ENCODE measurements at places on chromosomes 5 and 9. TPM values are rescaled to one million over a fixed set of nuclear protein-coding genes. Genes with fewer than 3 reads are reported as not detected.

The SLC25A48 gene
- not detected for polyA plus RNA-seq

The TNFSF15 gene
- polyA plus RNA-seq = 0.40 TPM

The ORM2 gene
- not detected for polyA plus RNA-seq

The PRXL2C gene
- polyA plus RNA-seq = 8.3 TPM

The ZER1 gene
- polyA plus RNA-seq = 10.4 TPM
